Effector memory CD4-positive, alpha-beta T cell (primary cell): ENCODE measurements at places on chromosomes 2 and 18.

- H3K36me3 ChIP-seq = no peaks in the 10 kb centered on the region
- no peak overlapping the region for H3K27ac ChIP-seq
- no peaks in the 10 kb centered on the region for H3K4me1 ChIP-seq
- H3K4me3 ChIP-seq = no peak overlapping the region
- no peak for DNase-seq
Measured at GRCh38 chr2:63488118-63488713, 100.1 kb downstream of the WDPCP start.

- no peak overlapping the region for H3K4me3 ChIP-seq
- H3K36me3 ChIP-seq = no peaks in the 10 kb centered on the region
- DNase-seq = no peak
- H3K4me1 ChIP-seq = no peaks in the 10 kb centered on the region
- no peak overlapping the region for H3K27ac ChIP-seq
- no peaks in the 10 kb centered on the region for H3K27me3 ChIP-seq
Measured at GRCh38 chr2:143890798-143891197, 629.1 kb downstream of the ZEB2 start.

DNA sequence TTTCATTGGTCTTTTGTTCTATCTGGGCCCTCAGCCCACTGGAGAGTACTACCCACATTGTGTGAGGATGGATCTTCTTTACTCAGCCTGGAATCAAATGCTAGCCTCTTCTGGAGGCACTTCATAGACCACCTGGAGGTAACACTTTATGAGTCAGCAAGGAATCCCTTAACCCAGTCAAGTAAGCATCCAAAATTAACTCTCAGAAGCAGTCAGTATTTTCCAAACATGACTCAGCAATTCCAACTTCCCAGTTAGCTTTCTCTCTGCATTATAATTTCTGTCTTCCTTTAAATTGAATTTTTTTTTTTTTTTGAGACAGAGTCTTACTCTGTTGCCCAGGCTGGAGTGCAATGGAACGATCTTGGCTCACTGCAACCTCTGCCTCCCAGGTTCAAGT, 142.7 kb downstream of the ACKR3 start:
- no peak for DNase-seq
- H3K4me3 ChIP-seq = no peak overlapping the region
- H3K4me1 ChIP-seq = no peaks in the 10 kb centered on the region
- peaks cover 6% of the 10 kb centered on the region for H3K27me3 ChIP-seq

GRCh38 chr2:10214179-10214578, 88.5 kb upstream of the HPCAL1 start:
- H3K4me1 ChIP-seq = no peaks in the 10 kb centered on the region
- H3K27ac ChIP-seq = no peak overlapping the region
- H3K27me3 ChIP-seq = no peaks in the 10 kb centered on the region

- no peak for DNase-seq
- no peak overlapping the region for H3K27ac ChIP-seq
- H3K36me3 ChIP-seq = no peaks in the 10 kb centered on the region
- no peaks in the 10 kb centered on the region for H3K4me1 ChIP-seq
- no peak overlapping the region for H3K4me3 ChIP-seq
- no peaks in the 10 kb centered on the region for H3K27me3 ChIP-seq
Measured at GRCh38 chr2:6069381-6069780, 377.2 kb downstream of the SOX11 start.

GRCh38 chr2:84388921-84389490, 70.1 kb downstream of the SUCLG1 start:
- no peaks in the 10 kb centered on the region for H3K36me3 ChIP-seq
- no peak overlapping the region for H3K4me3 ChIP-seq
- no peaks in the 10 kb centered on the region for H3K4me1 ChIP-seq
- no peak overlapping the region for H3K27ac ChIP-seq
- no peak for DNase-seq
